NCI-H524 treated with DMSO at 0.1 percent for 48 hours (cell line): ENCODE measurements at places on chromosomes 4 and X.

- no peak for DNase-seq
Observed at GRCh38 chrX:38183596-38183995, 37.1 kb downstream of the SRPX start.

DNA sequence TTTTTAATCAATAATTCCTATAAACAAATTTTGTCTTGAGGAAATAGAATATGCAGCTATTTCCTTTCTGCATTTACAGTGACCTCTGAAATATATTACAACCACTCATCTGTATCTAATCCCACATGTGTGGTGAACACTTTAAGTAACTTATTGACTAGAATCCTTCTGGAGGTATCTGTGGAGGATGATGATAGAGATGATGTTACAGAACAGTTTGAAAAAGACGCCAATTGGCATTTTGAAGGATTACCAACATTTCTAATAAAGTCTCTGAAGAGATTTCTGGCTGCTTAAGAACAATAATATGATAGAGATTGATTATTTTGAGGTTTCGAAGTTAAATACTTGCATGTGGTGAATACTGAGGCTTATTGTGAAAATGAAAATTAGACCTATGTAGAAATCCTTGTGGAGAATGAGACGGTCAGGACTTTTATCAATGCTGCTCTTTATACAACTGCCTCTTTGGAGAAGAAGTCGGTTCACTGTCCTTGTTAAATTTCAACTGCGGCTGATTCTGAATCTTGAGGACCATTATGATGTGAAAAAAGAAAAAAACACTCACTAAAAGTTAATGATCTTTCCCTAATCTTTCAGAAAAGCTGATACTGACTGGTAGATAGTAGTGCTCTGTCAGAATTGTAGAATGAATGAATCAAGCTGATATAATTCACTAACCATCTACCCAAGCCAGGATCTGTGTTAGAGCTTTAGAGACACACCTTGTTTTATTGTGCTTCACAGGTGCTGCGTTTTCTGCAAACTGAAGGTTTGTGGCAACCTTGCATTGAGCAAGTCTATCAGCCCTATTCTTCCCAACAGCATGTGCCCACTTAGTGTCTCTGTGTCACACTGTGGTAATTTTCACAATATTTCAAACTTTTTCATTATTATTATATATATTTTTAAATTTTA is 204.7 kb downstream of the SPRY1 start:
- DNase-seq: no peak

GRCh38 chr4:151841107-151841506 is 80.3 kb upstream of the GATB start:
- no peak for DNase-seq

DNA sequence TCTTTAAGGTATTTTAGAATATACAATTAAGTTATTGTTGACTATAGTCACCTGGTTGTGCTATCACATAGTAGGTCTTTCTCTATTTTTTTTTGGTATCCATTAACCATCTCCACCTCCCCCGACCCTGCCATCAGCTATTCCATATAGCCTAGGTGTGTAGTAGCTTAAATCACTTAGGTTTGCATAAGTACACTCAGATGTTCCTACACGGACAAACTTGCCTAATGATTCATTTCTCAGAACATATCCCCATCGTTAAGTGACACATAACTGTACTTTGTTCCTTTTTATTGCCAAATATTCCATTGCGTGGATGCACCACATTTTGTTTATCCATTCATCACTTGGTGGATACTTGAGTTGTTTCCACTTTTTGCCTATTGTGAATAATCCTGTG is 67.9 kb downstream of the SLAIN2 start:
- DNase-seq: no peak

DNA sequence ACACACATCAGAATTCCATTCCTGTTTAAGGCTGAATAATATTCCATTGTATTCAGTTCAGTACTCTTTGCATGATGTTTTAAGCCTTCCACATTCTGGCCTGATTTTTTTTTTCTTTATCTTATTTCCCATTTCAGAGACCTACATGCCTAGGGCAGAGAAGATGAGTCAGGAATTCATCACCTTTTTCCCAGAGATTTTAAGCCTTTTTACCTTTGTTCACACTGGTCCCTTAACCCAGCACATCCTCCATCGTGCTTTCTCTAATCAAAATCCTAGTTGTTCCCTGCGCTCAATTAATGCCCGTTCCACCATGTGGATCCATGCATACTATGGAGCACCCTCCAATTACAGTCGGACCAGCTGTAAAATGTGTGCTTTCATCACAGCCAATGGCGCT is 245.1 kb downstream of the DHX15 start:
- no peak for DNase-seq

DNA sequence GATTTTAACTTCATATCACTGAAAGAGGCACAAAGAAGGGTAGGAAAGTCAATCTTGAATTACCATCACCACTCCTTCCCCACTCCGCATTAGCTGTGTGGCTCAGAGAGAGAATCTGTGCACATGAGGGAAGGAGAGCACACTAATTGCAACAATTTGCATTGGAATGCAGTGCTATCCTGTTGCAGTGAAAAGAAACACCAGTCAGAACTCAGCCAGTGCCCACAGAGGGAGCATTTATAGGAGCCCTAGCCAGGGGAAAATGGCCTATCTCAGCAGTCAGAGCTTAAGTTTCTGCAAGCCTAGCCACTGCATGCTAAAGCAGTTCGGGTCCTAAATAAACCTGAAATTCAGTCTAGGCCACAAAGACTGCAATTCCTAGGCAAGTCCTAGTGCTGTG is 159.4 kb upstream of the AR start:
- no peak for DNase-seq

DNA sequence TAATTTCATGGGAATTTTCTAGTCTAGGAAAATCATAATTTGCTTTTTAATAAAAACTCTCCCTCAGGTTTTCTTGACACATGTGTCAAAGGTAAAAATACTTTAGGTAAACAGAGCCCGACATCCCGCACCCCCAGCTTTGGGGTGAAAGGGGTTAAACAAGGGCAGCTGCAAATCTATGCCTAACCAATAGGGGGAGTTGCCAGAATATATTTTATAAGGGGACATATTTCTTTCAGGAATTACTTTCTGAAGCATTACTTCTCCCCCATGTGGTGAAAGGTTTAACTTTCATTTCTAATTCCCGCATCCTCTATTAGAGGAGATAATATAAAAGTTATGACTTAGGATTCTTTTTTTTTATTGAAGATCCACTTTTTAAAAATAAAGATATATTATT is 53.9 kb upstream of the HEPH start:
- DNase-seq: no peak

- no peak for DNase-seq
Observed at GRCh38 chrX:14300376-14300775, 229.0 kb upstream of the GLRA2 start.

- no peak for DNase-seq
Observed at GRCh38 chrX:72030431-72030830, 101.3 kb downstream of the RTL5 start.

- DNase-seq: no peak
Observed at GRCh38 chrX:9352694-9353411, 112.0 kb upstream of the TBL1X start.

- no peak for DNase-seq
Observed at GRCh38 chr4:189988877-189989431, 38.1 kb downstream of the FRG2 start.

DNA sequence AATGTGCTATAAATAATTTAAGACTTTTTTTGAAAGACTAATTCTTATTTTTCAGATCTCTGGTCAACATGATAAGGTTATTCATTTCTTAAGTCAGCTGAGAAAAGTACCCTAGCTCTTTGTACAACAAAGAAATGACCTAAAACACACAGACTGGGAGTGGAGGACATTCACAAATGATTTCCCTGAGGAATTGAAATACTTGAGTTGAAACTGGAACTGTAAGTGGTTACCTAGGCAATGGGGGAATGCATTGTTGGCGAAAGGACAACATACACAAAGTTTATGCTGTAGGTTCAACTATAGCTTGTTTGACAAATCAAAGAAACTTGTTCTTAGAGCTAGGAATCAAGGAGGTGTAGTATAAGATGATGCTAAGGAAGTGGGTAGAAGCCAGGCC is 915.5 kb downstream of the FAT4 start:
- no peak for DNase-seq

DNA sequence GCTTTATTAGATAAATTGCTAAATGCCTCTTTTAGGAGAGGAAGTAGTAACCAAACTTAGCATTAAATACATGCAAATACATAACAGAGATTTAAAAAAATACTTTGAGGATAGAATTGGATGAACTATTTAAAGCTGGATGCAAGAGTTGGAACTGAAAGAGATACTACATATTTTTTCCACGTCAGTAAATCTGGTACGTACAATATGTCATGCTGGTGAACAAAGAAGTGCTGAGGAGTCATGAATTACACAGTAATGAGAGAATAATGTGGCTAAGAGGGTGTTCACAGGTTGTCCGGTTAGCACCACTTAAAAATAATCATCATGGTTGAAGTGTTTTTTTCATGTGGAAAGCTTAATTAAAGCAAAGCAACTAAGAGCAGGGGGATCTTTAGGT is 184.1 kb upstream of the FRMPD4 start:
- DNase-seq: no peak

- DNase-seq: no peak
Observed at GRCh38 chr4:135408109-135408508, 1206.5 kb upstream of the PABPC4L start.

DNA sequence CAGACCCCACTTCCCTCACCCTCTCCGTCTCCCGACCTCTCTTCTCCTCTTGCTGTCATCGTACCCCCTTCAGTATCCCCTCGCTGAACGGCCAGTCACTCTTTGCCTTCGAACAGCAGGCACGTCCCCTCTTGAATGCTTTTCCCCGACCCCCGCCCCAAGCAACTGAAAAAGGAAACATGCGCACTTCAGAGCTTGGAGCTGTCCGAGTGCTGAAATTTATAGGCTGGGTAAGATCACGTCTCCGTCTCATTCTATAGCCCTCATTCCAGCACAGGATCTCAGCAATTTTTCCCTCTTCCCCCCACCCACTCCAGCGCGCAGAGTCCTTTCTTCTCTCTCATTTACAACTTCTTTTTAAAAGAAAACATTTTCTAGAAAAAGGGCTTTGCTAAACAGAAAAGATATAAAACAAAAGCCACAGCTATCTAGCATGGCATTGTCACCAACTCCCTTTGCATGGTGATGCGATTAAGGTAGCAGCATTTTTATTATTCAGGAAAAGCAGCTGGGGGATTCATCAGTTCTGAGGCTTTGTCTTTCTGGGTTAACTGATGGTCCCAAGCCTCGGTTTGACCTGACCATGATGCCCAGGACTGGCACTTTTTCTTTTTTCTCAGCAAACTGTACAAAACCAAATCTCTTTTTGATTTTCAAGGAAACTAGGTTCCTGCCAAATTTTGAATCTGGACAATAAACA is at the start of gene GLRA2:
Gene GLRA2, plus strand, starts transcription at position 247 of the 700 bp plus-strand sequence. CDS start 522 bp downstream, outside the sequence.
- no peak for DNase-seq

- no peak for DNase-seq
Observed at GRCh38 chr4:112421911-112422310, 94.1 kb downstream of the NEUROG2 start.

GRCh38 chrX:128973033-128973432 is 550.3 kb downstream of the SMARCA1 start:
- no peak for DNase-seq

DNA sequence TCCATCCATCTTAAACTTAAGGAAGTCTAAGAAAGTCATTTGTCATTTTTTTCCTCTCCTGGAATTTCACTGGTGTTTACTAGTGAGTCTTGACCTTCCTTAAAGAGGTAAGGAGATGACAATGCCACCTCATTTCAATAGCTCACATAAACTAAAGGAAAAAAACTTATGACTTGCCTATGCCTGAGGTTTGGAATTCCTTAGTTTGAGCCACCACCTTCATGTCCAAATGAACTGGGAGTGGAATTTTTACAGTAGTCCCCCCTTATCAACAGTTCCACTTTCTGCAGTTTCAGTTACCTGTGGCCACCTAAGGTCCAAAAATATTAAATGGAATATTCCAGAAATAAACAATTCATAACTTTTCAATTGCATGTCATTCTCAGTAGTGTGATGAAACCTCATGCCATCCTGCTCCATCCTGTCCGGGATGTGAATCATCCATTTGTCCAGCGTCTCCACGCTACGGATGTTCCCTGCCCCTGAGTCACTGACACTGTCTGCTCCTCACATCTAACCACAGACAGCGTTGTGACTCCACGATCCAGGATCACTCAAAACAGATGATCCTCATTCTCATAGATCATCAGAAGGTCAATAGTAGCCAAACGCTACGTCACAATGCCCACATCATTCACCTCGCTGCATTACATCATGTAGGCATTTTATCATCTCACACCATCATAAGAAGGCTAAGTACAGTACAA is 177.4 kb downstream of the SH3KBP1 start:
- DNase-seq: no peak

- DNase-seq: no peak
Observed at GRCh38 chr4:4419896-4420295, 33.0 kb downstream of the NSG1 start.

DNA sequence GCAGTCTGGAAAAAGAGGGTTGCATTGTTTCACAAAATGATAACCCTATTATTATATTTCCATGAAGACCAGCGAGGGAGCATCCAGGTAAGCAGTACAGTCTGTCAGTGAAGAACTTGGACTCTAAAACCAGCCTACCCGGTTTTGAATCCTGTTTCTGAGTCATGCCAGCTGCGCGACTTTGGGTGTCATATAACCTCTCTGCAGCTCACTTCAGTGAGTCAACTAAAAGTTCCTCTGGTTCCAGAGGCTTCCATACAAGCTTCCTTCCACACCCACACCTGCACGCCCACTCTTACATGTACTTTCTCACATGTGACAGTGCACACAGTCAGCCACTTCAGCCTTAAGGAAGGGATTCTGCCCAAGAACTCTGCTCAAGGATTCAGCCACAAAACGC is 49.8 kb upstream of the PRPS2 start:
- DNase-seq: no peak

DNA sequence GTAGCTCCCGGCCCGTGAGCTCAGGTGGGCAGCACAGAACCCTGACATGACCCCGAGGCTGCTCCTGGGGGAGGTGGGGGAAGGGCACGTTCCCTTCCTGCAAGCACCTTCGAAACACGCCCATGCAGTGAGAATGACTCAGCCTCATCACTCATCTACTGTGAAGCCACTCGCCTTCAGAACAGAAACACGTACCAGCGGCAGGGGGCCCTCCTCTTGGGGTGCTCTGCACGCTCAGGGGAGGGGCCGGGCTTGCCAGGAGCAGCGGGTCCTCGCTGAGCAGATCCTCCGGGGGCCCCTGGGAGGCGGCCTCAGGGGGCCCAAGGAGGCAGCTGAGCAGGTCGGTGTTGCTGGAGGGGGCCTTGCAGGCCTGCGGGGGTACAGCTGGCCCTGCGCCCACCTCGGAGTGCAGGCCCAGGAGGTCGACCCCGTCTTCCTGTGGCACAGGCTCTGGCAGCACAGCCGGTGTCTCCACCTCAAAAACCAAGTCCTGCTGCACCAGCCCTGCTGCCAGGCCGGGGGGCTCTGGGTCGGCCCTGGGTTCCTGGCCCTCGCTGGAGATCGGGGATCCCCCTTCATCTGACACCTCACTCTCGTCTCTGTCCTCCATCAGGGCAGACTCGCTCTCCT is 40.9 kb upstream of the CPLX1 start:
- no peak for DNase-seq

DNA sequence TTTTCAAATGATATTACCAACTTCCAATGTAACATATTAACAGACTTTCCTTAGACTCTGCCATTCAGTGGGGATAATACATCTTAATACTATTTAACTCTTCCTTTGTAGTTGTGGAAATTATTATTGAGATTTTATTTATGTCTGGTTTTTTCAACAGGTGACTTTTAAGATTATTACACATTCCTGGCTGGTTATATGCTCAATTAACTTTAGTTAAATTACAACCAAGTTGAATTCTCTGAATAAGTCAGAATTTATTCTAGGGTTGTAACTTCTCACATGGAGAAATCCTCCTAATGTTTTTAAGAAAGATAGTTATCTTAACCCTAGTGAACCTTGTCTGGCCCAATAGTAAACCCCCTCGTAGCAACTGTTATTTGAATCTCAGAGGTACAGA is 107.3 kb downstream of the SLC10A6 start:
- DNase-seq: no peak
